ENCODE measurements at places on chromosomes 6 and 20.

DNA sequence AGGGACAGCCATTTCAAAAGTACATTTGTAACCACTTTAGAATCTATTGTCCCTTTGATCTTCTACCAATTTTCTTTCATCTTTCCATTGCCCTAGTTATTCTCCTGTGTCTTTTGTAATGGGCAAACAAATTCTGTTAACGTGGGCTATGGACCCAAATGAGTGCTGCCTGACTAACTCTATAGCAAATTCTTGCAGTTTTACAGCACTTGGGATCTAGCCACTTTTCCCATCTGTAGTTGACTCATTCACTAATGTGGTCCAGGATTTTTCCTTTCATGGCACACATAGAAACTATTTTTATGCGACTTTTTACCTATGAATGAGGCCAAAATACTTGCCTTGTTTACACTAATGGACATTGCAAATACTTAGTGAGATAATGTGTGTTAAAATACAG is 52.0 kb downstream of the GRIK2 start:
- no peak for DNase-seq

DNA sequence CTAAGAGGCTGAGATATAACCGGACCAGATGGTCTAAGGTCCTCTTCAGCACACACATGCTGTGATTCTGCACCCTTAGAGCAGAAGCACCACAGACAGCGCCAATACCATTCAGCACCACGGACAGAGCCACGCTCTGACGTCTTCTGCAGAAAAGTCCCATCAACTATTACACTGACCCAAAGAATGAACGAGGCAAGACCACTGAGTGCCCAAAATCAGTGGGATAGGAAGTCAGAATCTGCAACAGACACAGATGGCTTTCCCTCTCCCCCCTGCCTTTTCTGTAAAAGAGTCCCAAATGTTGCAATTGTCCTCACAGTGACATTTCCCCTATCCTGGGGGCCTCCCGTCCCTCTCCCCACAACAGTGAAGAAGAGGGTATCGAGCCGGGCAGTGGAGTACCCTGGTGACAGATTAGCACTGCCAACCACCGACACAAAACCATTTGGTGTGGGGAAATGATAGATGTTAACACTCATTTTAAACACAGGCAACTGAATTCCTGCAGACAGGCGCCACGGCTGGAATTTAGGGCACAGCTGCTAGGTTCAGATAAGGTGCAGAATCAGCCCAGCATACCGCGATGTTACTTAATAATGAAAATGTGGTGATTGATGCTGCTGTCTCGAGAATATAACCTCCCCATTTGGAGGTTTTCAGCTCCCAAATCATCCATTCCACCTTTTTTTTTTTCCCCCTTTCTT is 66.6 kb upstream of the CTNNBL1 start:
- no peak for DNase-seq

GRCh38 chr6:42637681-42638080 is 73.9 kb downstream of the UBR2 start:
- no peak for DNase-seq

DNA sequence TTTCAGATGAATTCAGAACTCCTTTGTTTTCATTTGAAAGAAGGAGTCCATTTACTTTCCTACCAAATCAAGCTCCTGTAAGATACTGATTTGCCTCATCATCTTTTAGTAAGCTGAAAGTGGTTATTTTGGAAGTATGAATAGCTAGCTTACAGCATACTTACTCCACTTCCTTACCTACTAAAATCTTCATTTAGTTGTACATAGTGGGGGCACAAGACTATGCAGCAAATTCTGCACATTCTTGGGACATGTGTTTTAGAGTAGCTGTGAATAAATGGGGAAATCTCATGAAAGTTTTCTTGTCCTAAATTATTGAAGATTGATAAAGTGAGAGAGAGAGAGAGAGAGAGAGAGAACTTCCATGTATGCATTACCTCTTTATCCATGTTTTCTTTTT is 256.3 kb downstream of the OGFRL1 start:
- DNase-seq, result no peak

- DNase-seq, result no peak
Observed at GRCh38 chr6:169857343-169858292, 106.2 kb downstream of the ERMARD start.

- DNase-seq, result no peak
Observed at GRCh38 chr20:47296950-47297349, 59.5 kb downstream of the ZMYND8 start.

DNA sequence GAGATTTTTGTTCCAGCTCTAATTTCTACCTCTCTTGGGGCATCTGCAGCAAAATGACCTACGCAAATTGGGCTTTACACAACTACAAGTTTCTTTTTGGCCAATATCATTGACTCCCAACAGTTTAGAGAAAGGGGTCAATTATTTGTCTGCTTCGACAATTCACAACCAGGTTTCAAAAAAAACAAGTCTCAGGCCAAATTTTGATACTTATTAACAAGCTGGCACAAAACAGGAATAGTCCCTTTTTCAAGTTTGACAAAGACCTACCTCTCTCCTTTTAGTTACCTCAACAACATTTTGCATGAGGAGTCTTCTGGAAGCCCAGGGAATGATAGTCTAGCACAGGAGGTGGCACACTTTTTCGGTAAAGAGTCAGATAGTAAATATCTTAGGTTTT is 97.9 kb upstream of the TSHZ2 start:
- no peak for DNase-seq

DNA sequence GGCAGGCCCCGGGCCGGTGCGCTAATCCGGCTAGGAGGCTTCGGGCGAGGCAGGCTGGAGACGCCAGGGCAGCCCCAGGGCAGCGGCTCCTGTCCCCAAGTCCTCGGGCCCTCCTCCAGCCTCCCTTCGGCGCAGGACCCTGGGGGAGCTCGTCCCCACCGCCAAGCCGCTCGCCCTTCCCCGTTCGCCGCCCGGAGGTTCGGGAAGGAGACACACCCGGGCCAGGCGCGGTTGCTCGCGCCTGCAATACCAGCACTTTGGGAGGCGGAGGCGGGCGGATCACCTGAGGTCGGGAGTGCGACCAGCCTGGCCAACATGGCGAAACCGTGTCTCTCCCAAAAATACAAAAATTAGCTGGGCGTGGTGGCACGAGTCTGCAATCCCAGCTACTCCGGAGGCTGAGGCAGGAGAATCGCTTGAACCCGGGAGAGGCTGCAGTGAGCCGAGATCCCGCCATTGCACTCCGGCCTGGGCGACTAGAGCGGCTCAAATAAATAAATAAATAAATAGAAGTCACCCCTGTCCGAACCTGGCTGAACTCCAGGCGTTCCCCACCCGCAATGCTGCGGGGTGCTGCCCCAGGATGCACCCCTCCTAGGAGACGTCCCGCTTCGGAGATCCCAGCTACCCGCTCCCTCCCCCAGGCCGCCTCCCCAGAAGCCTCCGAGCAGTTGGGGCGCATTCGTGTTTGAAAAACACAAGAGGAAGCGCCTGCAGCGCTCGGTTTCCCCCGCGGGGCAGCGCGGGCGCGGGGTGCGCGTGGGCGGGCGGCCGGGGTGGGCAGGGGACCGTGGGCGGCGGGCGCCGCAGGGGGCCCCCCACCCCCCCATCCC is 27.5 kb downstream of the SERPINB9 start:
- no peak for DNase-seq

DNA sequence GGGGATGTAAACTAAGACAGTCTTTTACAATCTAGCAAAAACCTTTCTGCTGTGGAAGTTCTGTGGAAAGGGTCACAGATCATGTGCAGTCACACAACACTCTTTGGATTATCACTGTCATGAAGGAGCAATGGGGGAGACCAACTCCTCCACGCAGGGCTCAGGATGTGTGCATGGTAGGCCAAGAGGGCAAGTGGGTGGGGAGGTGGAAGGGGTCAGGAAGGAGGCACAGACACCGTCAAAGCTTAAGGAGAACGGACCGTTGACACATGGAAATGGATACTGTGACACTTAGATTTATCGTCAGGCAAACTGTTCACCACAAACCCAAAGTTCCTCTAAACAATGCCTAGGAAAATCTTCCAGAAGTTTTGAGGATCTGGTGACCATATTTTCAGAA is 215.8 kb downstream of the PAX1 start:
- DNase-seq, result no peak

- DNase-seq, result no peak
Observed at GRCh38 chr6:155378276-155378675, 64.0 kb upstream of the TFB1M start.

DNA sequence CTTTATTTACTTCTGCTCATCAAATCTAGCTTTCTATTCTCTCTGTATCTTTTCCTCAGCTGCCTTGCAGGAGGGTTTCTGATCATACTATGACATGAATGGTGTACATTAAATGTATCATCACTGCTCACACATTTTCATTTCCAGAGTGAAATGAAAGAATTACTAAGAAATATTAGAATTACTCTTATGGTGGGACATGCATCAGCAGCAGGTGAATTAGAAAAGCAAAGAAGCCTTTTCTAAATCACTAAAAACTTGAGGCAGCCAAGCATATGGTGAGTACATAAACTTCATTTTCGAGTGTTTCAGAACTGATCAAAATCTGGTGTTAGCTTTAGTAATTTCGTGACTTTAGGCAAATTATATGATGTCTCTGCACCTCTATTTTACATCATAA is 23.6 kb downstream of the IL17A start:
- DNase-seq, result no peak

DNA sequence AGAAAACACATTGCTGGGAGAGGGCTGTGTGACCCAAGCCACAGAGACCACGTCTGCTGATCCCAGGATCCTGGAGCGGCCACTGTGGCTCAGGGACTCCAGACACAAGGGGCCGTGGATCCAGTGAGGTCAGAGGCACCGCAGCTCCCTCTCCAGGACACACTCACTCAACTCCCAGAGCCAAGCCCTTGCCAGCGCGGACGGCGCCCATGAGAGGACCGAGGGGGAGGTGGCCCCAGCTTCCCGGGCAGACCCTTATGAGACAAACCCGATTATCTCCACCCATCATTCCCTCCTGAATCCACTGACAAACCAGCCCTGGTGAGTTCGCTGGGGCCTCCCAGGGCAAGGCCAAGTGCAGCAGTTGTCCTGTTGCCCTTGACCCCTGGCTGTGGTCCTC is 201.2 kb downstream of the TAF4 start:
- DNase-seq, result no peak
